Upper lobe of right lung (tissue), 1 donor: ENCODE measurements at places on chromosomes 5 and 9. TPM values are rescaled to one million over a fixed set of nuclear protein-coding genes. Genes with fewer than 3 reads are reported as not detected.

- no peak for DNase-seq
These were observed 8.6 kb upstream of the ZDHHC12 start for GRCh38 chr9:128732576-128732975.

- DNase-seq, result no peak
These were observed 4.5 kb downstream of the WHRN start for GRCh38 chr9:114500697-114501292.

DNA sequence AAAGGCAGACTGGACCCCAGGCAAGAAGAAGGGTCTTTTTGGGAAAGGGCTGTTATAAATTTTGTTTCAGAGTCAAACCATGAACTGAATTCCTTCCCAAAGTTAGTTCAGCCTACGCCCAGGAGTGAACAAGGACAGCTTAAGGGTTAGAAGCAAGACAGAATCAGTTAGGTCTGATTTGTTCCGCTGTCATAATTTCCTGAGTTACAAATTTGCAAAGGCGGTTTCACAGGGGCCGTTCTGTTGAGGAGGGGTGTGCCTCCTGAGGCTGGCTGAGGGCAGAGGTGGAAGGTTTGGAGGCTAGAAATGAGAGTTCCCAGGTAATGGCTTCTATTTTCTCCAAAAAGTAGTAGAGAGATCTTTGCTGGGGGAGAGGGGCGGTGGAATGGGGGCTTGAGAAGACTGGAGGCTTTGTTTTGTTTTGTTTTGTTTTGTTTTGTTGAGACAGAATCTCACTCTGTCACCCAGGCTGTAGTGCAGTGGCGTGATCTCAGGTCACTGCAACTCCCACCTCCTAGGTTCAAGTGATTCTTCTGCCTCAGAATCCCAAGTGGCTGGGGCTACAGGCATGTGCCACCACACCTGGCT lies 4.1 kb upstream of the CERCAM start:
- no peak for DNase-seq

- DNase-seq, result no peak
These were observed 17.5 kb downstream of the TNIP1 start for GRCh38 chr5:151063142-151063989.

GRCh38 chr9:3585606-3586005 lies 59.8 kb upstream of the RFX3 start:
- no peak for DNase-seq

- no peak for DNase-seq
These were observed 538 bp upstream of the ARHGEF28 start for GRCh38 chr5:73625372-73625943.

IFNA2 gene
- total RNA-seq, result not detected
